AG08395 (cell line): ENCODE measurements at places on chromosomes 3 and 15.

GRCh38 chr3:171563298-171563697, 103.1 kb upstream of the TNIK start:
- DNase-seq = no peak

DNA sequence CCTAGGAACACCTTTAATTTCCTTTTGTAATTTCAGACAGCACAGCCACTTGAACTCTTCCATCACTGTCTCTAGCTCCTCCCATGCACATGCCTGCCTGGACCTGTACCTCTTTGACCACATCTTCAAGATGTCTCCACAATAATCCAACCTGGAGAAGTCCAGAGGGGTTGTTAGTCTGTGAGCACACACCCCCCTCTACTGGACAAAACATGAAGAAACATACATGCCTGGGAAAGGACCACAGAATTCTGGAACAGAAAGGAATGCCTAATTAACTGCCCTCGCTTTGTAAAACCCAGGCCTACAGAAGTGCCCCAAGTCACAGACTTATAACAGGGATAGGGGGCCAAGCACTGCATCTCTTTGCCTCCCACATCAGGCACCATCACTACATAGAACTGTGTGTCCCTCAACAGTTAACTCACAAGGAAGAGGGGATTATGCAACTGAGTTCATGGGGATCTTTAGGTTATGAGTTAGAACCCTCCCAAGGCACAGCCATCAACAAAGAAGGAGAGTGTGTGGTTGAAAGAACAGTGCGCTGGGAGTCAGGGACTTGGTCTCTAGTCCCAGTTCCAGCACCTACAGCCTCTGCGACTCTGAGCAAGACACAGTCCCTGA, 61.7 kb downstream of the FMN1 start:
- DNase-seq = peak; percentile 79

GRCh38 chr15:101250341-101250831, 1.5 kb downstream of the CHSY1 start:
- peak; percentile 85 for DNase-seq

GRCh38 chr15:26037369-26037768, 174.2 kb upstream of the ATP10A start:
- peak; percentile 29 for DNase-seq

DNA sequence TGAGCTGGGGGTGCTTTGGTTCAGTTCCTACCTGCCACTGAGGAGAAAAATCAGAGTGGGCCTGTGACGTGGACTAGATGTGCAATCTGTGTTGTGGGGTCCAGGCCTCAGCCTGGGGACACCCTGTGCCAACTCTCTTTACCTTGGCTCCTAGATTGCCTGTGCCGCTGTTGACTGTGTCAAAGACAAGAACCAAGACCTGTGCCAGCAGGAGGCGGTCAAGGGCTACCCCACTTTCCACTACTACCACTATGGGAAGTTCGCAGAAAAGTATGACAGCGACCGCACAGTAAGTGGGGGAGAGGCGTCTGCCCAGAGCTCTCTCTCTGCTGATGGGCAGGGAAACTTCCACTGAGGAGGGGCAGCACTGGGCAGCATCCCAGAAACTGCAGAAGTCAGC, 40.6 kb upstream of the SEC22A start:
- no peak for DNase-seq

DNA sequence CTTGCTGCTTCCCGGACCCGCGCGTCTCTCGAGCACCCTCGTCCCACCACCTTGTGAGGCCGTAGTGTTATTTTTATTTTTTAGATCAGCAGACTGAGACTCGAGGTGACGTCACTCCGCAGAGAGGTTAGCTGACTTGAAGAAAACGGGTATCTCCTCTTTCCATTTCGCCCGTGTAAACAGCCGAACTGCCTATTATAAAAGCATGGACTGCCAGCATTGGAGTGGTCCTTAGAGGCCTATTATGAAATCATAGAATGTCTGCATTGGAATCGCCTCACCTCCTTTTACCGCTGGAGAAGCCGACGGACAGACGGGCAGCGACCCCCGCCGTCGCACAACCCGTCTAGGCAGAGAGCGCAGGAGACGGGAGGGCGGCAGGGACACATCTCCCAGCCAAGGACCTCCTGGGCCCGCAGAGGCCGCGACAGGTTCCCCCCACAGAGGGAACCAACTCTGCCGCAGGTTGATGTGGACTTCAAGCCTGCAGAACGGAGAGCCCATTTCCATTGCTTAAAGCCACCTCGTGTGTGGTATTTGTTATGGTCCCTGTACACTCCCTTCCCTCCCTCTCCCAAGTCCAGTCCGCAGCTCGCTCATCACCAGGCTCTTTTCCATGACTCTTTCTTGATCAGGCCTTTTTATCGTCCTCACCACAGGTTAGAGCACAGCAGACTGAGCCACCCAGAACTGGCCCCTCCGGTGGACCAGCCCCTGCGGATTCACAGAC, 540 bp upstream of the PPP1R2 start:
- no peak for DNase-seq

- DNase-seq = no peak
Observed at GRCh38 chr3:46912986-46913385, 35.5 kb downstream of the PTH1R start.
